HS-27A (cell line): ENCODE measurements at places on chromosomes 2 and 18.

GRCh38 chr2:30441023-30441422 lies 6.0 kb upstream of the LCLAT1 start:
- no peak for DNase-seq

DNA sequence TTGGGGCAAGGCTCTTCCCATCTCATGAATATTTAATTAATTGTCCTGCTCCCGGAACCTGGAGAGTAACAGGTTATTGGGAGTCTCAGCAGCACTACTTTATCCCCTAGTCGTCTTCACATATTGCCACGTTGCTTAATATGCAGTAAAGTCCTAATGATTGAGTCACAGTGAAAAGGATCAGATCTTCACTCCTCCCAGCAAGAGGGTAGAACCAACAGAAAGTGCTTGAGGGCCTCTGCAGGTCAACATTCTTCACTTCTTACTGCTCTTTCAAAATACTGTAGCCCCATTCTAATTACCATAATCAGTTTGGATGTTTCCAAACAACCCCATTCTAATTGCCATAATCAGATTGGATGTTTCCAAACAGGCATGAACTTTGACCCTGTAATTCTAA lies 801.0 kb downstream of the LRRTM4 start:
- DNase-seq = no peak

DNA sequence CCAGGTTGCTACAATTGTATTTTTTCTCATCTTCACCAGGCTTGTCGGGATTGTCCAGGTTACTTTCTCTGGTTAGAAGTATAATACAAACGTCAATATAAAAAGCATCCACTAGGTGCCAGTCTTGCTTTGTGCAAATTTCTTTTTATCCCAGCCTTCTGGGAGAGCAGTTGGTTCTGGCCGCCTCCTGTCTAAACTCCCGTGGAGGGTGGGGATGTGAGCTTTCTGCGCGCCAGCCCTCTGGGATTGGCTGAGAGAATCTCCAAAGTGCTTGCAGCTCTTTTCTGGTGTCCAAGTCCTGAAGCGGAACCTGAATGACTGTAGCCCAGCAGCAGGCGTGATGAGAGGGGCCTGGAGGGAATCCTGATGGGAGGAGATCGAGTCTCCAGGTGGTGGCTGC lies 22.4 kb upstream of the TOGARAM2 start:
- peak; percentile 54 for DNase-seq

GRCh38 chr2:119550856-119551255 lies 6.6 kb downstream of the CFAP221 start:
- DNase-seq = no peak

- DNase-seq = no peak
Observed at GRCh38 chr2:102983786-102984185, 222.0 kb downstream of the TMEM182 start.

GRCh38 chr2:5387406-5387805 lies 304.8 kb upstream of the SOX11 start:
- no peak for DNase-seq

GRCh38 chr2:96804986-96805385 lies 11.1 kb upstream of the CNNM3 start:
- DNase-seq = no peak

GRCh38 chr2:177692783-177693269 lies 300.3 kb downstream of the AGPS start:
- no peak for DNase-seq

DNA sequence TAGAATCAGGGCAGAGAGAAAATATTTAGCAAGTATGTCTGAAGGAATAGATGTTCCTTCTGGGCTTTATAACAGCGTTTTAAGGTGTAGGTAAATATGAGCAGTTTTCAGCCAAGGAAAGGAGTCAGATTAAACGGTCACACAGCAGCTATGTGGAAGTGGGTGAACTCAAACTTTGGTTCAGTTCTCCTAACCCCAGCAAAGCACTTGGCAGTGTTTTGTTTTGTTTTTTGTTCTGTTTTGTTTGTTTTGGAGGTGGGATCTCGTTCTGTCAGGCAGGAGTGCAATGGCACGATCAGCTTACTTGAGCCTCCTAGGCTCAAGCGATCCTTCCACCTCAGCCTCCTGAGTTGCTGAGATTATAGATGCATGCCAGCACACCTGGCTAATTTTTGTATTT lies 24.6 kb downstream of the TANC1 start:
- no peak for DNase-seq

DNA sequence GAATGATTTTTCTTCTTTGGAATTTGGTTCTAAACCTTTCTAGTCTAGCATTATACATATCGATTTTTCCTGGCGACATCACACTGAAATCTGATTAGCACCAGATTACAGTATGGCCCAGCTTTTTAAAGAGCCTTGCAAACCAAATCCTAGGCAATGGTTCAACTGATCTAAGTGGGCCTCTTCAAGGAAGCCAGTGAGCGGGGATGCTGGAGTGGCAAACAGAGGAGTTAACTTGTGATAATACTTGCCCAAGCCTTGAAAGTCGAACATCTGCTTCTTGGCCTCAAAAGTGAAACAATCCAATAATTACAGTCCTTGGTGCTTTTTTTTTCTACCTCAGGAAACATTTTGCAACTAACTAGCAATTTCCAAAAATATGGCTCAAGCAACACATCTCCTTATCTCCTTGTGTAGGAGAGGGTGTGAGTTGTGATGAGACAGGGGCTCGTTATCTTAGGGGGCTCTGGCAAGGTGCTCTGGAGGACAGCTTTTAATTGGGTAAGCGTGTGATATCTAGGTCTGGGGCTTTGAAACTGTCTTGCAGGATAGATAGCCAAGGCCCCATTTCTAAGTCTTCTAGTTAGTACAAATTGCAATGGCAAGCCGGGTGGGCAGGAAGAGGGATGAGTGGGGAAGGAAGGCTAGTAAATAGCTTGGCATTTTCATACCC lies 240.2 kb upstream of the CCDC68 start:
- no peak for DNase-seq

DNA sequence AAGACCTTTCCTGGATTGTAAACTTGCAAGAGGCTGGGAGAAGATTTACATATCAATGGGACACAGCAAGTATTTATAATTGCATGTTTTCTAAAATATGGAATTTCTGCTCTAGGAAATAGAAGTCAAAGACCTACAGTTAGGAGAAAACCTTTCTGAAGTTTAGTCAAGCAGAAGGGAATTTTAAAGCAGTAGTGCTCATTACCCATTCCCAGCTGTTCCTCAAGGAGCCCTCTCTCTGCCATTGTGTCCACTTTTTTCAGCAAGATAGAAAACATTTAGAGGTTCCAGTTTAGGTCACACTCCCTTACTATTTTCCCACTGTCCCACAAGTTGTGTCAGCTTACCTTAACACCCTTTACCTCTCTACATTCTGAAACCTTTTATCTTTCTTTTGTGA lies 584.0 kb upstream of the CHAC2 start:
- no peak for DNase-seq

DNA sequence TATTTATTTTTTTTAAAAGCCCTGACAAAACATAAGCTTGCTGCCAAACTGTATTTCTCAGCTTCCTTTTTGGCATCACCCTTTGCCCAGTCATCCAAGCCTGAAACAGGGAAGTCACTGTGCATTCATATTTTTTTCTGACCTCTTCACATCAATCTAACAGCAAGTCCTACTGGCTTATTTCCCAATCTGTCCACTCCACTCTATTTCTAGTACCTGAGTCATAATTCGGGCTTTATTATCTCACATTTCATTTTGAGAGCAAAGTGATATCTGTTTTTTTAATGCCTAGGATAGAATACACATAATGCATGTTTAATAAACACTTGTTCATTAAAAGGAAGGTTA lies 5.1 kb downstream of the HNMT start:
- peak; percentile 70 for DNase-seq

DNA sequence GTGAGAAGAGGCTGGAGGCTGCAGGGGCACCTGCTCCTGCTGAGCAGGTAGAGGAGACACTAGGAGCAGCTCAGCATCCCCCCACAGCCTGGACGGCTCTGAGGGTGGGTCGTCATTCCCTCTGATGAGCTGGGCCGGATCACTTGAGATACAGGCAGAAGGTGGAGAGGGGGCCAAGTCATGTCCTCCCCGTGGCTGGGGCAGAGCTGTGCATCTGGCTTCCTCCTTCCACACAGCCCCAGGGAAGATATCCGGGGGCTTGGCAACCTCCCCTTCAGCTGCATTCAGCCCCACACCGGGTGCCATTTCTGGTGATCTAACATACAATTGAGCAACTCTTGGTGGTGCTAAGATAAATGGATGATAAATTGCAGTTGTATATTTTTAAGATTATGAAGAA lies 236.9 kb downstream of the LDLRAD4 start:
- DNase-seq = no peak

DNA sequence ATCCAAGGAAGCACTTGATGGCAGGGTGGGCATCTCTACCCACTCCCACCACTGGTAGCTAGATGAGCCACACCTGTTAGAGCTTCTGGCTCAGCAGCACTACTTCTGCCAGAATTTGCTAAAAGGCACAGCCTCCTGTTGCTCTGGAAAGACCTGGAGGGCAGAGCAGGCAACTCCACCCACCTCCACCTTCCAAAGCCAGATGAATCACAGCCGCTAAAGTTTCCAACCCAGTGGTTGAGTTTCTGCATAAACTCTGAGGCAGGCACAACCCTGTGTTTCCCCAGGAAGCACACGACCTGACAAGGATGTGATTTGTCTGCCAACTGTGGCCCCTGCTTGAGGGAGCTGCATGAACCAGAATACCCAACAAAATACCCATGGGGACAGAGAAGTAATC lies 111.6 kb upstream of the GCFC2 start:
- DNase-seq = no peak

DNA sequence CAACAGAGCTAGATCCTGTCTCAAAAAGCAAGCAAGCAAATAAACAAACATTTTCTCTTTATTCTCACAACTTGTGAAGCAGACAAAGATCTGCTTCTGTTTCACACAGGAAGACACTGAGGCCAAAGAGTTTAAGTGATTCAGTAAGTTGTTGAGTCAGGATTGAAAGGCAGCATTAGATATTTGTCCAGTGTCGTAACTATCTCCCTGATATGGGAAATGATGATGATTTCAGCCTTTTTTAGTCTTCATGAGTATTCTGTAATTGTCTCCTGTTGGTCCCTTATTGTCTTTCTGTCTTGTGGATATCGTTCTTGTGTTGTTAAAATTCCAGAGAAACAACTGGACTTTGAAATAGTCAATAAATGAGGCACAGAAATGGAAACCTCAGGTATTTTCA lies 59.6 kb downstream of the GATA6 start:
- DNase-seq = no peak

DNA sequence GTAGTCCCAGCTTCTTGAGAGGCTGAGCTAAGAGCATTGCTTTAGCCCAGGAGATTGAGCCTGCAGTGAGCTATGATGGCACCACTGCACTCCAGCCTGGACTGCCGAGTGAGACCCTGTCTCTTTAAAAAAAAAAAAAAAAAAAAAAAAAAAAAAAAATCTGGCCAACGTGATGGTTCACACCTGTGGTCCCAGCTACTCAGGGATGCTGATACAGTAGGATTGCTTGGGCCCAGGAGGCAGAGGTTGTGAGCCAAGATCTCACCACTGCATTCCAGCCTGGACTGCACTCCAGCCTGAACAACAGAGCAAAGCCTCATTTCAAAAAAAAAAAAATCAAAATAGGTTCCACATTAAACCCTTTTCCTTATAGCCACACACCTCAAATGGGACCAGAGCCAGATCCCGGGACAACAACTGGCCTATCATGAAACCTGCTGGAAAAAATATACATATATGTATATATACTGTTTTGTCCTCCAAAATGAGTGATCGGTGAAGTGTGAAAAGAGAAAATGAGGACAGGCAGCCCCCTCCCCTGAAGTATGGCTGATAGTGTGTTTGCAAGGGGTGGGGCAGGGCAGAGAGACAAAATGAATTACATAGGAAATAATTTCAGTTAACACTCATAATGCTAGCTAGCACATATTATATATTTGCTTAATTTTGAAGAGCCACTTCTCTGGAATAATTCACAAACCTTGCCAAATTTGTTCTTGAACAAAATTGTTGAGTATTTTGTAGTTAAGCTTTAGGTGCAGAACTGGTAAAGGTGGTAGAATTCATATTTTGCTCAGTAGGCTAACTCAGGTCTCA lies 22.9 kb downstream of the MAPRE2 start:
- DNase-seq = no peak

- no peak for DNase-seq
Observed at GRCh38 chr18:77062518-77063003, 70.0 kb downstream of the MBP start.

DNA sequence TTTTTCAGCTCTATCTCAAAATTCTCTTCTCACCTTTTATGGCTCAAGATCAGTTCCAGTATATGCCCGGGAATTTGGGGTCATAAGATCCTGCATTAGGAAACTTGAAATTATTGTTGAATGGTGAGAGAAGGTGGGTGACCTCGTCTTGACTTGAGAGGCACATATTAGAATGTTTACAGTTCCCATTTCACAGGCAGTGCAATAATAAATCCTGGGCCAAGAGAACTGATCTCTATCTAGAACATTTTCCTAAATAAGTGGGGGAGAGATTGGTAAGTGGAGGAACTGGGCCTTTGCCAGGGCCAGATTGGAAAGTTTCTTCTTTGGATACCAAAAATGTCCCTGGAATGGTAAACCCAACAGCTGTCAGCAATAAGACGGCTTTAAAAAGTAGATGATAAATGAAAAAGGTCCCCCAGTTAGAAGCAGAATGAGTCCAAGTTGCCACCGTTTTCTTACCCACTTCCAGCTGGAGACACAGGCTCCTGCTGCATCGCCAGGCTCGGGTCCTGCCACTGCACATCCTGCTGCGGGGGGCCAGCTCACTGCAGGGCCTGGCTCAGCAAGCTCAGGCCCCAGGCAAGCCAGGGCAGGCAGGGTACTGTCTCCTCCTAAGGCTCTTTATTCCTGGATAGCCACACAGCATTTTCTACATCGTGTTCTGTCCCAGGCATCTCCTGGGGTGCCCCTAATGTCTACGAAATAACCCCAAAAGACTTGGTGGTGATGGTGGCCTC lies 126.4 kb upstream of the EPAS1 start:
- DNase-seq = no peak

DNA sequence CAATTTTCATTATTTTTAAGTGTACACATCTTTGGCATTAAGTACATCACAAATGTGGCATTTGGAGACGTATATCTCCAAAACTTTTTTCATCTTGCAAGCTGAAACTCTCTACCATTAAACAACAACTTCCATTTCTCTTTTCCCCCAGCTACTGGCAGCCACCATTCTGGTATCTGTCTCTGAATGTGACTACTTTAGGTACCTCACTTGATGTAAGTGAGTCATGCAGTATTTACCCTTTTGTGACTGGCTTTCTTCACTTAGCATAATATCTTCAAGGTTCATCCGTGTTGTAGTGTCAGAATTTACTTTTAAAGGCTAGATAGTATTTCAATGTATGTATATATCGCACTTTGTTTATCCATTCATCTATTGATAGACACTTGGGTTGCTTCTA lies 17.0 kb downstream of the BABAM2 start:
- DNase-seq = no peak

DNA sequence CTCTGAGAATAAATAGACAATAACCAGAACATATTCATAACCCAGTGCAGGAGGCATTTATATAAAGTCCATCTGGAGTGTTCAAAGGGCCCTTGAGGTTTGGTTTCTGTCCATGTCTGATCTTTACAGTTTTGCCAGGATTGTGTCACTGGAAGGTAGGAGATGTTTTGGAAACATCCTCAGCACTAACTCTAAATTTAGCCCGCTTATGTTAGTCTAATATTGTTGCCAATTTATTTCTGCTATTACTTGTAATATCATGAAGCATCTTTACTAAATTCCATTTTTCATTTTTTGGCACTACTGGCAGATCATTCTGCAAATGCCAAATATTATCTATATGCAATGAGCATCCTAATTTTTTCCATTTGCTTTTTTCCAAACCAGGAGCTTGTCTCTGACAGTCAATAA lies 22.4 kb upstream of the REV1 start:
- DNase-seq = no peak

- DNase-seq = no peak
Observed at GRCh38 chr2:190626641-190627210, 22.2 kb upstream of the NAB1 start.
